Activated T-cell treated with anti-CD3 and anti-CD28 coated beads, Interleukin-2, amount 50 U/mL, for 1 hour (primary cell): ENCODE measurements at places on chromosomes 6 and 20.
A peak's percentile ranks its signal among the peaks of the same experiment; 100 is the strongest.

GRCh38 chr6:29647927-29648642 is 8.8 kb upstream of the MOG start:
- no peak for DNase-seq

GRCh38 chr20:46562373-46563169 is 12.1 kb upstream of the OCSTAMP start:
- peak; percentile 47 for DNase-seq

- DNase-seq = no peak
Observed at GRCh38 chr6:170221052-170221752, 69.7 kb downstream of the DLL1 start.

DNA sequence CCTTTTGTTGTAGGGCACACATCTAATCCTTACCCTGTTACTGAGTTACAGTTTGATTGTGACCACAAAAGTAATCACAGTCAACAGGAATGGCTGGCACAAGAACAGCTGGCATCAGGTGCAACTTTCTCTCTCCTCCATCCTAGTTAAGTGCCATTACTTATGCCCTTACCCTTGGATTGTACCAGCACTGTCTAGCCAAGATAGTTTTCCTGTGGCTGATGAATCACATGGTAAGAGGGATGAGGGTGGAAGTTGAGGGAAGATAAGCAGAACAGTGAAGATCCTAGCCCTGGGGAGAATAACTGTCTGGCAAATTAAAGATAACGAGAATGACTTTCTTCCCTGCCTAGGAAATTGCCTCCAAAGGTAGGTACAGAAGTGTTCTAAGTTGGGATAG is 42.0 kb downstream of the RNF217 start:
- no peak for DNase-seq

GRCh38 chr20:24013953-24014352 is 25.4 kb upstream of the GGTLC1 start:
- no peak for DNase-seq

- no peak for DNase-seq
Observed at GRCh38 chr6:42136508-42137193, 5.8 kb downstream of the C6orf132 start.

DNA sequence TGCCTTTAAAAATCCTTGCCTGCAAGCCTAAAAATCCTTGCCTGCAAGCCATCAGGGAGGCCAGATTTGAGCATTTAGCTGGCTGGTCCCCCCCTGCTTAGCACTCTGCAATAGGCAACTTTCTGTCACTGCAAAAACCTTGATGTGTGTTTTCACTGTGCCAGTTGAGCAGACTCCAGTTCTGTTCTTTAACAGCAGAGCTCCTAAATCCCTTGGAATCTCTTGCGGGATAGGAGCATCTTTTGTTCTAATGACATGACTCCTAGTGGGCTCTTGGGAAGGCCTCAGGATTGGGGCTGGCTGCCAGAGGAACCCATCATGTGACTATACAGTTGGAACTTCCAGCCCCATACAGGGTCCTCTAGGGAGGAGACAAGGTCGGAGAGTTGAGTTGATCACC is 50.4 kb downstream of the FAM184A start:
- no peak for DNase-seq

GRCh38 chr20:9999645-10000044 is 35.1 kb upstream of the ANKEF1 start:
- DNase-seq = no peak

- no peak for DNase-seq
Observed at GRCh38 chr6:139569566-139569965, 195.1 kb upstream of the CITED2 start.

DNA sequence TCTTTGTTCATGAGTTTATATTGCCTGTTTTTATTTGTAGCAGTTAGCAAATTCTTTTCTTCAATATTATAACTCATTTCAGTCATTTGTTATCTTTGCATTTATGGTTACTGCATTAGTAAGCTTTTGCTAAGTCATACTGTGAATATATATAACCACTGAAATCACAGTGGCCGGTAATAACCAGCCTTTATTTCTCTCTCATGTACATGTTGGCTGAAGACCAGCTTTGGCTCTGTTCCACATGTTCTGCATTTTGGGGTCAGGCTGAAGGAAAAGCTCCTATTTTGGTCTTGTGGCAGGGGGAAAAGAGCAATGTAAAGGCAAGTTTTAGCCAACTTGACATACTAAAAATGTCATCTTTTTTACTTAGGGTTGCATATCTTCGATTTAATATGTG is 276.3 kb downstream of the BCKDHB start:
- DNase-seq = no peak

GRCh38 chr6:48626421-48626820 is 515.4 kb upstream of the PTCHD4 start:
- no peak for DNase-seq

GRCh38 chr6:15996030-15996429 is 132.9 kb upstream of the MYLIP start:
- DNase-seq = no peak

GRCh38 chr20:50270569-50270968 is 79.9 kb downstream of the CEBPB start:
- no peak for DNase-seq

DNA sequence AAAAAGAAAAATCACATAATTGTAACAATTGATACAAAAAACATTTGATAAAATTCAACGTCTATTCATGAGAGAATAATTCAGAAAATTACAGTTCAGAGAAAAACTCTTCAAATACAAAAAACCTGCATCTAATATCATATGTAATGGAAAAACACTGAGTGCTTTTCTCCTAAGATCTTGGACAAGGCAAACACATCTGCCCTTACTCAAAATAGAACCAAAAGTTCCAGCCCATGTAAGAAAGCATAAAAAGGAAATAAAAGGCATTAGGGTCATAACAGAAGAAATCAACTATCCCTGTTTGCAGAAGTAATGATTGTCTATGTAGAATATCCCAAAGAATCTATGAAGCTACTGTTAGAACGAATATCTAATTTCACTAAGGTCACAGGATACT is 721.4 kb downstream of the RFPL4B start:
- DNase-seq = no peak

DNA sequence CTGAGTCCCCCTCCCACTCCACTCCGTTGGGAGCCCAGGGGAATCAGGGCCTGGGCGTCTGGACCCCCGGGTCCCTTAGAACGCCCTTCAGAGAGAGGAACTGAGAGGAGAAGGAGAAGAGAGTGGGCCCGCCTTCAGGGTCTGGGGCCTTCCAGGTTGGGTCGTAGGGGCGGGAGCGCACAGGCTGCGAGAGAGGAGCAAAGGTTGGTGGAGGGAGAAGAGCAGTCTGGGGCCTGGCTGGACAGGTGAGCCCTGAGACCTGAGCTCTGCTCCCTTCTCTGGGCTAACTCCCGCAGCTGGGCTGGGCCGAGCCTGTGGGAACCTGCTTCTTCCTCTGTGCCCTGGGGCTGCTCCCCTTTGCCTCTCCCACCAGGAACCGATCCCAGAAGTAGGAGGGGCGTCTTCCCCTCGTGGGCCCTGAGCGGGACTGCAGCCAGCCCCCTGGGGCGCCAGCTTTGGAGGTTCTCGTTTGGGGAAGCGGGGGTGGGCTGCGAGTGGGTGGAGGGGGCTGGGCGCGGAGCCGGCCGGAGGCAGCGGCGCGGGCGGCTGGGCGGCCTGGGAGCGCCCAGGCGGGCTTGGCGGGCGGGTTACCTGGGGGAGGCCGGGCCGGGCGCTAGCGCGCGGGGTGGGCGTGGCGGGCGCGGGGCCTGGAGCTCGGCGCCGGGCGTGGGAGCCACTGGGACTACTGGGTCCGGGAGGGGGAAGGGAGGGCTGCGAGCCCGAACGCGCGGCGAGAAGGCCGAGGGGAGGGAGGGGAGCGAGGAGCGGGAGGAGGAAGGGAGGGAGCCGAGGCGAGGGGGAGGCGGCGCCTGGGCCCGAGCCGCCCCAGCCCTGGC is at the start of gene DDR1:
Gene DDR1 (plus strand): TSS at position 835 of the 836 bp plus-strand sequence. CDS start 4,211 bp downstream, outside the sequence.
- peak; percentile 59 for DNase-seq

- no peak for DNase-seq
Observed at GRCh38 chr6:7042056-7042653, 65.6 kb upstream of the RREB1 start.

DNA sequence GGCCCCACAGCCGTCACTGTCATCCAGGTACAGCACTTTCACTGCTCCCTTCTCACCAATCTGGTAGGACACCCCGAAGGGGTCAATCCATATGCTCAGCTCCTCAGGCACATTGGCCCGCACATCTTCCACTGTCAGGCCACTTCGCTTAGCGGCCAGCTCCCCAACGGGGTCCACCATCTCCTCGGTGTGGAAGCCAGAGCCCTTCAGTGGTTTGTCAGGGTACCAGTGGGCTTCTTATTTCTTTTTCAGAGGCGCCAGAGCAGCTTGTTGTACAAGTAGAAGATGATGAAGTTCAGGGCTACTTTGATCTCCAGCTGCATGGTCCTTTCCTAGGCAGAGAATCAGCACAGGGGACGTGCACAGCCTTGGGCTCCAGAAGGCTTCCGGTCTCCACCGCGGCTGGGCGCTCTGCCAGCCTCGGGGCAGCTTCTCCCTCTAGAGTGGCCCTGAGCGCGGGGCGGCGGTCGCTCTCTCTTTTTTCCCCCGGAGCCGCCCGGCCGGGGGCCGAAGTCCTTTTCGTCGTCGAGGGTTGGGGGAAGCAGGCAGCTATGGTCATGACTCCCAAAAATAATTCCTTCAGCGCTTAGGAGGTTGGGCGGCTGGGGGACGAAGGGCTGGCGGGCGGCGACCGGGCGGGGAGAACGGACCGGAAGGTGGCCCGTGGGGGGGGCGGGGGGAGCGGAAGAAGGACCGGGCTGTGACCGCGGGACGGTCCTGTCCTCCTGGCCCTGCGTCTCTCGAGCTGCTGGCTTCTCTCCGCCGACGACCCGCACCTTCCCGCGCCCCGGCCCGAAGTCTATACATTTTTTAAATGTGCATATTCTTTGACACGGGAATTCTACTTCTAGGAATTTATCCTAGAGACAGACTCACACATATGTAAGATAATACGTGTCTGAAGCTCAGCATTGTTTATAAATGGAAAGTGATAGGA is 6.5 kb upstream of the ZSCAN9 start:
- no peak for DNase-seq

DNA sequence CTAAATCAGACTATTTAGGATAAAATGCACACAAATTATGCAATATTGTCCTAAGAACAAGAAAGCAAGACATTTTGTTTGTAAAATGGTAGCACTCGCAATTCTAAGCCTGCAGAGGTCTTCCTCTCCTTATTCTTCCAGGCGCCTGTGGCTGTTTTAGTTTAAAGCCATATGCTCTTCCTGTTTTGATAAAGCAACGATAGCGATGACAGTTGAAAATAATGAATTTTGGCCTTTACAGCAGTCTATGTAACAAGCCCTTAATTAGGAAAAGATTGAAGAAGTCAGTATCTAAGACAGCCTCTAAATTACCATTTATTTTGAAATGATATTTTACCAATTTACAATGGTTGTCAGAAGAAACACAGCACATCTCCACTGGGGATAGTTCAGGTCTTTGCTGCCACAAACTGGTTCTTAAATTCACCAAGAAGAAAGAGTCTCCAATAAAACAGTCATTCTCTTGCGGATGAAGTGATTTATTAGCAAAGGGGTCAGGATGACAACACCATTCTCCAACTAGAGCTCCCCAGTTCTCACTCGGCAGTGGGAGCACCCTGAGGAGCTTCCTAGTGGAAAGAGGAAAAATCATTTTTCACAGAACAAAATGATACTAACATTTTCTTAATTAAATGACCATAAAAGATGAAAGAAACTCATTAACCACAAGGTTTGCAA is 21.4 kb downstream of the UBE3D start:
- DNase-seq = no peak

- no peak for DNase-seq
Observed at GRCh38 chr6:41429506-41430504, 94.4 kb downstream of the NCR2 start.

DNA sequence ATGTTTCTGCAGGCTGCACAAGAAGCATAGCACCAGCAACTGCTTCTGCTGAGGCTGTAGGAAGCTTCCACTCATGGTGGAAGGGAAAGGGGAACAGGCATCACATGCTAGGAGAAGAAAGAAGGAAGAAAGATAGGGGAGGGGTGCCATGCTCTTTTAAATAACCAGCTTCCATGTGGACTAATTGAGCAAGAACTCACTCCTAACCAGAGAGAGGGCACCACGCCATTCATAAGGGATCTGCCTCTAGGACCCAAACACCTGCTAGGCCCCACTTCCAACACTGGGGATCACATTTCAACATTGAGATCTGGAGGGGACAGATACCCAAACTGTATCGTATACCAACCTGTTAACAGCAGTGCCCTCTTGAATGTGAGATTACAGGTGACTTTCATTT is 46.9 kb upstream of the ARMC2 start:
- DNase-seq = no peak

GRCh38 chr6:149815788-149816187 is 48.4 kb downstream of the LRP11 start:
- no peak for DNase-seq

- DNase-seq = no peak
Observed at GRCh38 chr6:141212296-141212695, 920.4 kb upstream of the GJE1 start.
